ENCODE measurements at places on chromosomes 13 and 19.

GRCh38 chr13:110471833-110472162 lies 89.7 kb downstream of the RAB20 start:
- DNase-seq = no peak

DNA sequence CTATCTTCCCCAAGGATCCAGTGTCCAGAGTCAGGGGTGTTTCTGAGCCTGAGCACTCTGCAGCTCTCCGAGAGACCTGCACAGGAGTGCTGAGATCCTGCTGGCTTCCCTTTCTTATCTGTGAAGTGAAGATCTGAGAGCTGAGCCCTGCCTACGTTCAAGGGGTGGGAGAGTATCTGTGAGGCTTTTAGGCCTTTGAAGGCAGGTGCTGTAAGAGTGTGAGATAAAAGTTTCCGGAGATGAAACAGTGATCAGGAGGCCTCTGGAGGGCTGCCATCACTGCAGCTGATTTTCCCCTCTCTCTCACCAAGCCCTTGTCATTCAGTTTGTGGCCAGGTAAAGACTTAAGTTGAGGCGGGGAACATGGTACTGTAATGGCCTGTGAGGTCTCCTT lies 83.1 kb downstream of the AKAP11 start:
- DNase-seq = no peak

GRCh38 chr19:45581576-45581975 lies 3.0 kb downstream of the OPA3 start:
- no peak for DNase-seq

DNA sequence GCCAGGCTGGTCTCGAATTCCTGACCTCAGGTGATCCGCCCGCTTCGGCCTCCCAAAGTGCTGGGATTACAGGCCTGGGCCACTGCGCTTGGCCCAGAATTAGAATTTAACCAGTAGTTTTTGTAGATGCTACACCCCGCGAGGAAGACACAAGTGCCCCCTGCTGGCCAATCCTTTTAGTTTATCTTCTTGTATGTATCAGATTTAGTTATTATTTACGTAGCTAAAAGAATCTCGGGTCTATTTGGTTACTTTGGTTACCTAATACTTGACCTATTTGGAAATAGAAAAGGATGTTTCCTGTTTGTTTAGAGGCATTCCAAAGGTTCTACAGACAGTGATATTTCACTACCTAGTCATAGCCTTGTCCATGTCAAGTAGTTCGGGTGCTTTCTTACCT lies 22.0 kb downstream of the MUC16 start:
- DNase-seq = no peak

GRCh38 chr19:4539693-4540581 lies at the start of gene LRG1:
TSS of gene LRG1 (minus strand) at chr19:4540036. CDS start at chr19:4540013, 23 bp downstream.
- peak; percentile 92 for DNase-seq

DNA sequence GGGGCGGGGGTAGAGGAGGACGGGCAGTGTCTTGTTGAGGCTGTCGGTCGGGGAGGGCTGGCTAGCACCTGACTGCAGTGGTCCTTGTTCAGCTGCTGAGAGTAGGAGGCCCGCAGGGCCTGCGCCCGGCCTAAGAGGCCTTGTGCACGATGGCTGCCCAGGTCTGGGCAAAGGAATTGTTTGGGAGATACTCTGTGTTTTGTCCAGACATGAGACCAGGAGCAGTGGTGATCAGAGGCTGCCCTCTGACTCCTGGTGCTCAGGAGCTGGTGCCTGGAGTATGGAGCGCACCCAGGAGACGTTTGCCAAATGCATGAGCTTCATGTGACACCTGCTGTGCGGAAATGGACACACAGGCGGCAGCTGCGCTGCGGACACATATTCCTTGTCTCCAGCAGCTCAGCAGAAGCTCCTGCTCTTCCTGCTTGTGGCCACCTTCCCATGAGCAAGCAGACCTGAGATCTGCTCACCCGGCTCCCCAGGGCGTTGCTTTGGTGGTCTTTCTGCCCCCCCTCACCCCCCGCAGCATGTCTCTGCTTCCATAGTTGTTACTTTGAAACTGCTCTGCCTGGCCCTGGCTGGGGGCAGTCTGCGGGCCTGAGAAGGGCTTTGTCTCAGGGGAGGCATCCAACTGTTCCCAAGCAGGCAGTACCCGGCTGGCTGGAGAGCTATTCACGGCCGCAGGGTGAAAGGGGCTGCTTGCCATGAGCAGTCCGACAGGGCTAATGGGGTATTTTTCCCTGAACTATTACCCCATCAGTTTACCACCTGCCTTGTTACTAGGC lies 163.9 kb downstream of the TEX29 start:
- no peak for DNase-seq

DNA sequence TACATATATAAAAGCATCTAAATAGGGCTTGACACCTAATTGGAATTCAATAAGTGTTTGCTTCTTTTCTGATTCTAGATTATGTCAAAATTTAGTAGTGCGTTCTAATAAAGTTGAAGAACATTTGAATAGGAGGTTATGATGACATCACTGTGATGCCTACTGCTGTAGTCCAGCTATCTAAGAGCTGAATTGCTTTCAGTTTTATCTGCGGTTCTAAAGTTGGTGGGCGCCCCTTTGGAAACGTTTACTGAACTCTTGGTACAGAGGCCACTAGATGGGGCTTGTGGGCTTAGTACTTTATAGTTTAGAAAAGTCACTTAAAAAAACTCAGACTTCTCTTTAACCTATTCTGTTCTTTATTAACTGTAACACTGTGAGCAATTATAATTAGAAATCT lies 776.9 kb downstream of the GPC5 start:
- peak; percentile 3 for DNase-seq

GRCh38 chr19:46786236-46787039 lies 2.0 kb downstream of the SLC1A5 start:
- DNase-seq = peak; percentile 59

- no peak for DNase-seq
These were observed 1163.0 kb downstream of the DIAPH3 start for GRCh38 chr13:59000770-59001169.

- DNase-seq = no peak
These were observed 225.0 kb downstream of the TBC1D4 start for GRCh38 chr13:75256922-75257321.

- no peak for DNase-seq
These were observed 107.6 kb downstream of the SOX1 start for GRCh38 chr13:112174476-112175110.

GRCh38 chr19:18010149-18010548 lies 2.2 kb downstream of the ARRDC2 start:
- no peak for DNase-seq

DNA sequence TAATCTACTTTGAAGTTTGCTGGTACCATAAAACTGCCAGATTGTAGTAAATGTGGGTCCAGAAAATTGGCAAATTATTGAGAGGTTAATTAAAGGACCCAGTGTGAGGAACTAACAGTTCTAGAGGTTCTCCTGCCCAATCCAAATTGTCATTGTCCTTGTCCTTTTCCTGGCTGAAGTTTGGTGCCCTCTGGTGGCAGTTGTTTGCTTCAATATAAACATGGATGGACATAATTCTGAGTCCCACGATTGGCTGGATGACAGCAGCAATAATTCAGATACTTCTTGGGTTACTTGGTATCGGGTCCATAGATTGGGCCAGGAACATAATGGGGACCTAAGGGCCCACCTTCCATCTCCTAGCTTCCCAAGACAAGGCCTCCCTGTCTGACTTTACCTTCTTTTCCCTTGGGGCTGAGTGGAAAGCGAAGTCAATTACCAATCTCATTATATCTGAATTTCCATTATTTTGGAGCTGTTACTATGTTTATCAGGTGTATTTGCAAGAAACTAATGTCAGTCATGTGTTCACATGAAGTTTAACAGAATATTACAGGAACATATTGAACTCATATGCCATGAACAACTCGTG lies 33.8 kb upstream of the GARRE1 start:
- peak; percentile 42 for DNase-seq

DNA sequence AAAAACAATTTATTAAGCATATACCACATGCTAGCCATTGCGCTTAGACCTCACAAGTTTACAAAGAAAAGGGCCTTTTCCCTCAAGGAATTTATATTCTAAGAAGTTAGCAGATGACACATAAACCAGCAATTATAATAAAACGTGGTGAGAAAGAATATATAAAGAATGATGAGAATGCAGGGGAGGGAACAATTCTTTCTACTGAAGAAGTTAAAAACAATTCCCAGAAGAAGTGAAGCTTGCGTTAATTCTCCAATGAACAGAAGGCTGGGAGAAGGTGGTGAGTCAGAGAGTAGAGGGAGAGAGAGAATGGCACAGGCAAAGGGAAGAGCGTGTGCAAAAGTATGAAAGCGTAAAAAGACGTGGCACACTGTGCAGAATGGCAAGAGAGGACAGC lies 69.5 kb upstream of the ZDHHC20 start:
- DNase-seq = no peak

GRCh38 chr13:74336546-74336945 lies 202.3 kb upstream of the KLF12 start:
- no peak for DNase-seq

All from HuH-7.5 (cell line).